ENCODE measurements at places on chromosomes 11 and 22. TPM values are rescaled to one million over a fixed set of nuclear protein-coding genes. Genes with fewer than 3 reads are reported as not detected.

OR10G8 gene
- total RNA-seq: under 0.01 TPM

CBY1 gene
- 4.6 TPM for total RNA-seq

PLA2G3 gene
- total RNA-seq: under 0.01 TPM

EMID1 gene
- total RNA-seq: 161 TPM

DNA sequence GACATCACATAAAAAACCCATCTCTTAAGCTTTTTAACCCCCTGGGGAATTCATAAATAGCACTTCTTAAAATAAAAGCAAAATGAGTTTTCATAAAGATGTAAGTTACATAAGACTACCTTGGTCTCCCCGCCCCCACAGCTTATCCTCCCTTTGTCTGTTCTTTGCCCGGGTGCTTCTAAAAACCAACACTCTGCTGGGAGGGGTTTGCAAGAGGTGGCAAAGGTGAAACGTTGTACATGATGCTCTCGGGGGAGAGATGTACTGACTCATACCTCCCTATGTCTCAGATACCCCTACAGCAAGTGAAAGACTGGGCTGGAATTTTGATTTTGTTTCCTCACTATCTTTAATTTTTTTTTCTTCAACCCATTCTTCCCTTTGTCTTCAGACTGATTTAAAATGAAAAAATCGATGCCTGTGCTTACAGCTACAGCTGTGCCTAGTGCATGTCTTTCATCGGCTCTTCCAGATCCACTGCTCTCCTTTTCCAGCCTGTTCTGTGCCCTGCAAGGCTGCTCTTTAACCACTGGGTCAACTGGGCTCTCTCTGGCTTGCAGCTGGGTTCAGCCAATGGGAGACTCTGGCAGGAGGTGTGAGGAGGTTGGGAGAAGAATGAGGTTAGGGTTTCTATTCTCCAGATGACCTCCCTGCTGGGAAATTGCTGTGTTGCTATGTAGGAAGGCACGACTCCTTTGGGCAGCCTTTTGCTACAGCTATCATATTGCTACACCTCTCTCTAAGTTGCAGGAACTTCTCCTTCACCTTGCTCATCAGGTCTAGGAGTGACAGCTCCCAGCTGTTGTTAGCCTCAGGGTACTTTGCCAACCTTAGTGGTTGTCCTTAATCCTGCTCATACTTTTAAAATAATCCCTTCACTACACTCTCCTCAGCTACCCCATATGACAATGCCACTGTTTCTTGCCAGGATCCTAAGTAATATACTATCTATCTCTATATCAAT is 266.5 kb downstream of the TENM4 start:
- DNase-seq: no peak

- no peak for DNase-seq
Observed at GRCh38 chr22:30074994-30075393, 5.3 kb upstream of the HORMAD2 start.

DNA sequence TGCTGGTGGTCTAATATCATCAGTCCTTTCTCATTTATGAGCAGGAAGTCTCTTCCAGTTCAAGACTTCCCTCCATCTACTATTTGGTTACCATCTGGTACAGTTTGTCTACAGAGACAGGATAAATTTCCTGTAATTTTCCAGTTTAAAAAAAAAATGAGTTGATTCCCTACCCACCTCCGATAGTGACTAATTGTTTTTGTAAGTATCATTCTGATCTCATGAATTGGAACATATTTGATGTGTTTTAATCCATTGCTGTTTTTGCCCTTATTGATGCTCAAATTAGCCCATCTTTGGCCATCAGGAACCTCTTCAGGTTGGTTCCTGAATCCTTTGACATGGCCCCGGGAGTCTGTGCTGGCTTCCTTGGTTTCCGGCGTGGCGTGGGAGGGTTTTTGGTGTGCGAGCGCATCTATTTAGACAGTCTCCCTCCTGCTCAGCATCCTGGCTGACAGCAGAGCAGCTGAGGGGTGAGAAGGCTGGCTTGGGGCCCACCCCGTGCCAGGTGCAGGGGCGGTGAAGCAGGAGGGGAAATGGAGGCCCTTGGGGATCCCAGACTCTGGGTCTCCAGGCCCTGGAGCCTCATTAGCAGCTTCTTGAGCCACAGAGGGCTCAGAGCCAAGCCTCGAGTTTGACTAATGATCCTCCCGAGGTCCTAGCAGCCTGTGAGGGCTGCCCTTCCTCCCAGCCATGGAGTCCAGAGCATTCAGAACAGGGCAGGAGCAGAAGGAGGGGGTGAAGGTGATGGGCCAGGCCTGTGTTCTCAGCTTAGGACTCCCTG is 6.8 kb downstream of the OMP start:
- no peak for DNase-seq

DNA sequence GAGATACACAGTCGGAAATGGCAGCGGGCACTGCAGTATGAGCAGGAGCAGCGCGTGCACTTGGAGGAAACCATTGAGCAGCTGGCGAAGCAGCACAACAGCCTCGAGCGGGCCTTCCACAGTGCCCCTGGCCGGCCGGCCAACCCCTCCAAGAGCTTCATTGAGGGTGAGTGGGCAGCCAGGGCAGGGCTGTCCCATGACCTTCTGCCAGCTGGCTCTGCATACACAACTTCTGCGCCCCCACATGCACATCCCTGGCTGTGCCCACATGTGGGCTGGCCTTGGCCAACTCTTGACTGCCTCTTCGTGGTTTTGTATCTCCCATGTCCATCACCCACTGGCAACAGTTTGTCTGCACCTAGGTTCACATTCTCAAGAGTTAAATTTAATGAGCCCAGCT is 81.1 kb downstream of the MORC2 start:
- DNase-seq: no peak

GRCh38 chr11:35036639-35037038 is 102.3 kb upstream of the CD44 start:
- DNase-seq: no peak

DNA sequence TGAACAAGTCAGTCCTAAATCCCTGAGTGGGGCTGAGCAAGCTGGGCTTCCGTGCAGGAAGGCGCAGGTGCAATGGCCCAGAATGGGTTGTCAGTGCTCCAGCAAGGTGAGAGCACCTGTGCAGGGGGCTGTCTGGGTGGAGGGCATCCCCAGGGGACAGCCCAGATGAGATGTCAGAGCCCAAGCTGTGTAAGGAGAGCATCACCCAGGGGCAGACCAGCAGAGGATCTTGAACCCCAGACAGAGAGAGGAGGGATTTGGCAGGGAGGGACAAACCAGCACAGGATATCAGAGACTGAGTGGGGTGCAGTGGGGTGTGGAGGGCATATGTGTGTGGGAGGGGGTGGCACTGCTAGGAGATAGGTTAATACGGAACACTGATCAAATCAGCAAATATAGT is 114.9 kb upstream of the TMEM45B start:
- no peak for DNase-seq

GRCh38 chr11:117193130-117194020 is 5.8 kb upstream of the TAGLN start:
- no peak for DNase-seq

GRCh38 chr11:14642873-14643696 is 519 bp upstream of the PDE3B start:
- no peak for DNase-seq

Data from hematopoietic multipotent progenitor cell (in vitro differentiated cells).